ENCODE measurements at places on chromosomes 7 and 10.

- DNase-seq: no peak
These were observed 25.6 kb downstream of the IRF5 start for GRCh38 chr7:128963327-128963757.

GRCh38 chr10:35460852-35461460 is 124.6 kb downstream of the CCNY start:
- DNase-seq: no peak

GRCh38 chr10:119368991-119369869 is 161.9 kb downstream of the GRK5 start:
- DNase-seq: no peak

- DNase-seq: no peak
These were observed 10.3 kb downstream of the ADRB1 start for GRCh38 chr10:114053946-114054345.

- DNase-seq: no peak
These were observed 166.8 kb downstream of the SUGCT start for GRCh38 chr7:40301486-40302068.

DNA sequence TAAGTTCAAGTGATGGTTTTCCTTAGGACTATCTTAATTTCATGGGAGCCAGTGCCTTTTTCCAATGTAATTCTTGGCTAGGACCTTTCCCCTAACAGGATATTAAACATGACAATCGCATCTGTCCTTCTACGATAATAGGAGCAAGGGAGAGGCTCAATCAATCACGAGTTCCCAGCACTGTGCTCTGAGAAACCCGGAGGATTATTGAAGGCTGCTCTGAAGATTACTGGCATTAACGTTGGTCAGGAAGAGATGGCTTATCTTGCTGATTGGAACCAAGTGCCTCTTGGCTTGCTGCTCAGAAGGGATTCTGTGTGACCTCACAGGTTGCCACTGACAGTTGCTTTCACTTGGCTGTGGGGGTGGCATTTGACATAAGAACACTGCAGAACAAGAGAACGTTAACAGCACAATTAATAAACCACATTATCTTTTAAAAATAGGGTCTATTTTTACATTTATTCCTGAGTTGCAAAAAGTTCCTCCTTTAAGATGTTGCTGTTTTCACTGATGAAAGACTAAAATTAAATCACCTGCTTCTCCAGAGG is 252.1 kb upstream of the TAC1 start:
- no peak for DNase-seq

- DNase-seq: no peak
These were observed 7.2 kb downstream of the NFE2L3 start for GRCh38 chr7:26159243-26159642.

- no peak for DNase-seq
These were observed 55.6 kb downstream of the OSBPL3 start for GRCh38 chr7:24924375-24924774.

Measured in T-helper 2 cell (primary cell).